AG04450 (cell line): ENCODE measurements at places on chromosomes 5 and 9.

GRCh38 chr9:237141-237857 lies 22.6 kb downstream of the DOCK8 start:
- DNase-seq = no peak

DNA sequence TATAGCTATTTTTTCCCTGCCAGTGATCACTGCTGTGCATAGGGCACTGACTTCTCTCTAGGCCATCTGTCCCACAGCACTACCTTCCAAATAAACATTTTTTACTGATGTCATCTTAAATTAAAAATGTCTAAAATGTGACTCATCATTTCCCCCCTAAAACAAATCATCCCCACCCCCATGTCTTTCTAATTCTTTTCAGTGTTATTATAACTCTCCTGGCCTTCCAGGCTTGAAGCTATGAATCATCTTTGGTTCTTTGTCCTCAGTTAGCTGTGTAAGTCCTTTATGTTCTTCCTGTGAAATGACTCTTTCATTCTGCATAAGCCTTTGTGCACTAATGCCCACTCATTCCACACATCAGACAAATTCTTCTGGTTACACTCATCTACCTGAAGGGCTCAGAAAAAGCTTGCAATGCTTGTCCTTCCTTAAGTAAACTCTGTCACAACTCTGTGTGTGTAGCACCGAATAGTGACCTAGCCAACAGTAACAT lies 78.1 kb downstream of the CFAP95 start:
- peak; percentile 36 for DNase-seq

DNA sequence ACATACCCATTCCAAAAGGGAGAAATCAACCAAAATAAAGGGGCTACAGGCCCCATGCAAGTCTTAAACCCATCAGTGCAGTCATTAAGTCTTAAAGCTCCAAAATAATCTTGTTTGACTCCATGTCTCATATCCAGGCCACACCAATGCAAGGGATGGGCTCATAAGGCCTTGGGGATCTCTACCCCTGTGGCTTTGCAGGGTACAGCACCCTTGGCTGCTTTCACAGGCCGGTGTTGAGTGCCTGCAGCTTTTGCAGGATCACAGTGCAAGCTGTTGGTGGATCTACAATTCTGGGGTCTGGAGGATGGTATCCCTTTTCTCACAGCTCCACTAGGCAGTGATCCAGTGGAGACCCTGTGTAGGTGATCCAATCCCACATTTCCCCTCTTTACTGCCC lies 5.0 kb upstream of the SPINK14 start:
- DNase-seq = no peak

DNA sequence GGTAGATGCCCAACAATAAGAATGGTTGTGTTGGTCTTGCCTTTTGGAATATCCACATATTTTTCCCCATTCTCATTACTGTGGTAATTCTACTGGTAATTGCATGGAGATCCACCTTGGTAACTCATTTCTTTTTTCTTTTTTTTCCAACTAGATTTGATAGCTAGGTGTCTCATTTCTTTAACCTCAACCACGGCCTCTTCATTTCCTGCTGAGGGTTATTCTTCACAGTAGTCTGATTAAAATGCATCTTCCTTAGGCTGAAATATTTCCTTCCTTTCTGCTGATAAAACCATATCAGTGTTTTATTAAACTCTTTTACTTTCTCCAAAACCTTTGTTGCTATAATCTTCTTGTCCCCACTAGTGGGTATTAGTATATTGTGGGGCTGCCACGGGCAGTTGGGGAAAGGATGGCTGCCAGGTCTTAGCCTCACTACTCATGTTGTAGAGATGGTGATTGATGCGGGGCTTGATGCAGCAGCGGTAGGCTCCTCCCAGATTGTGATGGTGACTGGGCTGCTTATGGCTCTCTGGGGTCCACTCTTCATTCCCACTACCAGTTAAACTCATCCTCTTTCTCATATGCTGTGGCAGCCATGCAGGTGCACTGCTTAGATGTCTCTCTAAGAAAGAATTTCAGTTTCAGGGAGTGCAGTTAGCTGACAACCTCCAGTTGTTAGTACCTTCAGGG lies 35.9 kb downstream of the KIF2A start:
- no peak for DNase-seq

DNA sequence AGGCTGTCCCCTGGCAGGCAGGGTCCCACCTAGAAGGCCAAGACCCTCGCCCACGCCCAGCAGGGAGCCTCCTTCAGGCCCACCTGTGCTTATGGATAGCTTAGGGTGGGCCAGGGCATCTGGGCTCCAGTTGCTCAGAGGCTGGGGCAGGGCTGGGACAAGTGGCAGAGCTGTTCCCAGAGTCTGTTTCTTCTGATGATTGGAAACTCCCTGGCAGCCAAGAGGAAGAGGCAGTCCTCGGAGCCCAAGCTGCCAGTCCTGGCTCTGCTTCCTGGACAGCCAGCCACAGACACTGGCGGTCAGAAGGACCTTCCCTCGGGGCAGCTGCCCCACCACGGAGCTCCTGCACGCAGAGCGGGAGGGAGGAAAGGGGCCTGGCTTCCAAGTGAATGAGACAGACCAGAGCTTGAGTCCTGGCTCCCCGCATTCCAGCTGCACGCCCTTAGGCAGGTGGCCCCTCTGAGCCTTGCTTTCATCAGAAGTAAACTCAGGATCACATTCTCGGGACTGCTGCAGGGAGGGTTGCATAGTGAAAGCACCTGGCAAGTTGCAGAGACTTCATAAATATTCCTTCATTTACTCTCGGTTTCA lies 37.9 kb upstream of the GABRP start:
- DNase-seq = no peak

- no peak for DNase-seq
These were observed 52.8 kb upstream of the PRSS3 start for GRCh38 chr9:33742519-33742918.

DNA sequence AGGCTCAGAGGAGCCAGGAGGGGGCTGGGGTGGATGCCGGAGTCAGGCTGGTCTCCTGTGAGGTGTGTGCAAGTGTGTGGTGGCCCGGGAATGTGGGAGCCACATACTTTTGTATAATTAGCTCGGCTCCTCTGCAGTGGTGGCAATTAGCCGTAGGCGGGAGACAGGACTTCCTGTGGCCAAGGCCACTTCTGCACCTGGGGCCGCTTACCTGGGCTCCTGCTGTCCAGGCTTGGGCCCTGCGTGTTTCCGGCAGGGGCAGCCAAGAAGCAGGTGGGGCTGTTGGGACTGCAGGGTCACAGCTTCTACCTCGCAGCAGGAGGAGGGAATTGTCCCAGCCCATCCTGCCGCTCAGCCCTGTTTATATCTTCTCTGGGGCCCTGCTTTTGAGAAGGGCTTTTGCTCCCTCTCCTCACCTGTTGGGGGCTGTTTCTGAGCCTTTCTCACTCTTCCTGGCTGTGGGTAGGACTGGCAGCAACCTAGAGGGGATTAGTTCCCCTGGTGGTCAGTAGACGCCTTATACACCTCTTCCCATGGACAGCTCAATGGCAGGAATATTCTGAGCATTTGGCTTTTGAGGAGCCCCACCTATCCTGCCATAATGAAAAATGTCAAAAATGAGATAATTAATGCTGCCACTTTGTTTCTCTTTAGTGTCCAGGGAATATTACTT lies 145.4 kb upstream of the PITX1 start:
- no peak for DNase-seq

DNA sequence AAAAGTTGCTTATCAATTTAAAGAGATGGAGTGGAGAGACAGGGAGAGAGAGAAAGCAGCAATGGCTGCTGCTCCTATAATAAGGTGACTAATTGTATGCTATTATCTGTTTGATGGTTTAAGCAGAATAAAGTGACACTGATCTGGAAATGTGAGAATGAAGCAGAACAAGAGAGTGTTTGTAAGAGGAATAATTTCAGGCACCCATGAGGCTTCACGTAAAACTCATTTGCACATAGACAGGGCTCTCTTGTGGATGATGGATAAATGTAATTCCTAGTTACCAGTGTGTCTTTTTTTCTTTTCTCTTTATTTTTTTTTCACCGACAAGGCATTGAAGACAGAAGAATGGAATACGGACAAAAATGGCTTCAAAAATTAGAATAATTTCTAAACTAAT lies 228.8 kb upstream of the TYRP1 start:
- DNase-seq = no peak

DNA sequence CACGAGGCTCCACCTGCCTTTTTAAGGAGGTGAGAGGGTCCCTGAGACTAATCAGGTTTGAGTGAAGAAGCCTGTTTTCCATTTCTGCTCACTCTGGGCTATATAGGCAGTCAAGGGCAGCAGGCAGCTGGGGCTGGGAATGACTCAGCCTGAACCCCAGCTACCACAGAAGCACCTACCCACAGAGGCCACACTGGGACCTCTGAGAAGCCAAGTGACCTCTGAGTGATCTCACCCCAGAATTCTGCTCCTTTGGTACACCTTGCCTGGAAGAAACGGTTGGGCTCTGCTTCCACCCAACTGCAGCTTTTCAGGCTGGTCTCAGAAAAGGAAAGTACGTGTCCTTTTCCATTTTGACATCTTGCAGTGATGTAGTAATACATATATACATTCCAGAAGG lies 6.8 kb downstream of the FAM219A start:
- no peak for DNase-seq

DNA sequence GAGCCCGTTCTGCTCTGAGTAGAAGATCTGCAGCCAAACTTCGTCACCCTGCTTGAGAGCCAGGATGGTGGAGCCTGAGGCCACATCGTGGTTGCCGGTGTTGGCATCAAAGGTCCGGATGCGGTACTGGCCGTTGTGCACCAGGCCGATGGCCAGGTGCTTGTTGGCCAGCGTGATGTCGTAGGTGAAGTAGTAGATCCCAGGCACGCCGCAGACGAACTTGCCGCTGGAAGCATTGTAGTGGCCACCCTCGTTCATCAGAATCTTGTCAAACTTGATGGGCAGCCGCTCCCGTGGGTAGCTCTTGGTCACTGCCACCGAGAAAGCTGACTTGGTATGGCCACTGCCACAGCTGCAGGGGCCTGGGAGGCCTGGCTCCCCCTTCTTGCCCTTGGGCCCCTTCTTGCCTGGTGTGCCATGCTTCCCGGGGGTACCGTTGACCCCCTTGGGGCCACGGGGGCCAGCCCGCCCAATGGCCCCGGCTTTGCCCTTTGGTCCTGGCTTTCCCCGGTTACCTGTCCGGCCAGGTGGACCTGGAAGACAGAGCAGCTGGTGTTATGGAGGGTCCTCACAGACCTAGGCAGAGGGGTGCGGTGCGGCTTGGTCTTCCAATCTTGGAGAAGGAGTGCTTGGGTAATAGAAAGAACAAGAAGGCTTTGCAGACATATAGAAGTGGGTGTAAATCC lies 21.0 kb downstream of the C1QTNF2 start:
- no peak for DNase-seq

- no peak for DNase-seq
These were observed 89.9 kb downstream of the DAB2IP start for GRCh38 chr9:121741228-121741918.

DNA sequence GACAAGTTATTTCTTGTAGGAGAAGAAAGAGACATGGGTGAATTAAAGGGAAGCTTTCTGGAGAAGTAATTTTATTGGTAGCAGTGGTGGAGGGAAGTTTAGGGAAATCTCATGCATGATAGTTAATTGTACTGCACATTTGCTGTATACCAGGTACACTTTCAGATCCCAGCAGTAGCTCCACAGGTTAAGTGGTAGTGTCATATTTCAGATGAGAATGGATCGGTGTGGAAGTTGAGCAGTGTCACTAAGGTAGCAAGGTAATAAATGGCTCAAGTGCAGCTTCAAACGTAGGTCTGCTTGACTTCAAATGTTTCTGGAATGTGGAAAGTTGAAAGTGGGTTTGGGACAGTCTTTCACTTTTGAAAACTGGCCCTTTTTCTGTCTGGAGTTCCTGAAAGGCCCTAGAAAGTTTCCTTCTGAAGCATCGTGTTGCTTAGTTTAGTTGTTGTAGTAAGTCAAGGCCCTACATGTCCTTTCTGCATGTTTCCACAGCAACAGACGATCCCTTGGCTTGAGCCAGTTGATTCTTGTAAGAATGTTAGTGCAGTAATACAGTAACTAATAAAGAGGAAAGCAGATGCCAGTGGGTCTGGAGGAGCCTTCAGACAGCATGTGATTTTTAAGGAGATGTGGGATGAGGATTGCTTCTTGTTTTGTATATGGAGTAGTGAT lies 3.7 kb downstream of the CLTA start:
- no peak for DNase-seq

- no peak for DNase-seq
These were observed 16.1 kb downstream of the NR6A1 start for GRCh38 chr9:124755061-124755460.

- no peak for DNase-seq
These were observed 31.6 kb downstream of the LRRTM2 start for GRCh38 chr5:138843316-138844124.

DNA sequence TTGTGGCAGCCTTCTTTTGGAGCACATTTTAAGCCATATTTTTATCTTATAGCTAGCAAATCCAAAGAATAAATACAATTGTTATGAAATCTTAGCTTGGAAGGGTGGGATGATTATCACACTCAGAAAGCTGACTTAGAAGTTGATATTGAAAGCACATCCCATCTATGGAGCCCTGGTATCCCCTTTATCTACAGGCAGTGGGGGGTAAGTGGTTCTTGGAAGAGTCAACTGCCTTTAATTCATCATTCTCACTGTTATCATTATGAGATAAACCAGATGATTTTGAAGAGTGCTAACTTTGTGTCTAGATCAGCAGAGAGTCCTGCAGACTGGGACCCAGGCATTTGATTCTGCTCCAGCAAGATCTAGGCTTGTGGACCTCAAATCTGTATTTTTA lies 3.0 kb downstream of the LCP2 start:
- DNase-seq = no peak

DNA sequence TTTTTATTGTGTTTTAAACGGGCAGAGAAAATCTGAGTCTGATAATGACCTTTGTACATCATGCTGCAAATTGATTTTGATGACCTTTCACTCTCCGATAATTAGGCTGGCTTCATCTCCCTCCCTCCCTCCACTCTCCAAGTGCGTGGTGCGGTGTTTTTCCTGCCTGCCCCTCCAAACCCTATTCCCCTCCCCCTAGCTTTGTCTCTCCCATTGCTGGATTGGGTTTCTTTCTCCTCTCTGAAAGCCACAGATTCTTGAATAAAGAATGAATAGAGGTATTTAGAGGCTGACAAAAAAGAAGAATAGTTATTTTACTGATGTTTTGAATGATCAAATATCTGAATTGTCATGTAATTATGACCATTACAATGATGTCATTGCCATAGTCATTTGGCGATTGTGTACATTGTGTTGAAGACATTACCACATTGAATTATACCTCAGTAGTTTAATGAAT lies 571.1 kb upstream of the ZNF608 start:
- DNase-seq = no peak

DNA sequence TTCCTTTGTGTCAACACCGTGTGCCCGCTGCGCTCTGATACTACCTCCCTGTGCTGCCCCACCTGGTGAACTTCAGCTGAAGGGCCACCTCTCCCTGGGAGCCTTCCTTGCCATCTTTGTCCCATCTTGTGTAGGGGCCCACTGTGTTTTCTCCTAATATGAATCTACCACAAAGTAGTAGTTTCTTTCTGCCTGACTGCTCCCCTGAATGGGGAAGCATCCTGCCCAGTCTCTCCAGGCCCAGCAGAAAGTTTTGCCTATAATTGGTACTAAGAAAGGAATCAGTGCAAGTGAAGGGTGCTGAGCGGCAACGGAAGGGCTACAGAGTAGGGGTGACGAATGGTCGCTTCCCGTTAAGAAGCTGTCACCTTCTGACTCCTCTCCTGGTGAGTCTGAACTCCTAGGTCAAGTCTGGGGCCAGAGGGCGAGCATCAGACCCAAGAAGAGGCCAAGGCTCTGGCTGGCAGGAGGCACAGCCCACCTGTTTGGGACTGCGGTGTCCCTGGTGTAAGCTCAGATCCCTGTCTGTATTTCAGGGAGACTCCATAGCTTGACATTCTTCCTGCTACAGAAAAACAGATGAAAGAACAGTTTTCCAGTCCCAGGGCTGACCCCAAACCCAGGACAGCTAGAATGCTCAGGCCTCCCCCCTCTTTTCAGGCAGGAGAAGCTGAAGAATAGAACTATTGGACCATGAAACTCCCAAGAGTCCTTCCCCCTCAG lies 24.1 kb downstream of the WWC1 start:
- no peak for DNase-seq
